ENCODE measurements at places on chromosomes 6 and 20.

DNA sequence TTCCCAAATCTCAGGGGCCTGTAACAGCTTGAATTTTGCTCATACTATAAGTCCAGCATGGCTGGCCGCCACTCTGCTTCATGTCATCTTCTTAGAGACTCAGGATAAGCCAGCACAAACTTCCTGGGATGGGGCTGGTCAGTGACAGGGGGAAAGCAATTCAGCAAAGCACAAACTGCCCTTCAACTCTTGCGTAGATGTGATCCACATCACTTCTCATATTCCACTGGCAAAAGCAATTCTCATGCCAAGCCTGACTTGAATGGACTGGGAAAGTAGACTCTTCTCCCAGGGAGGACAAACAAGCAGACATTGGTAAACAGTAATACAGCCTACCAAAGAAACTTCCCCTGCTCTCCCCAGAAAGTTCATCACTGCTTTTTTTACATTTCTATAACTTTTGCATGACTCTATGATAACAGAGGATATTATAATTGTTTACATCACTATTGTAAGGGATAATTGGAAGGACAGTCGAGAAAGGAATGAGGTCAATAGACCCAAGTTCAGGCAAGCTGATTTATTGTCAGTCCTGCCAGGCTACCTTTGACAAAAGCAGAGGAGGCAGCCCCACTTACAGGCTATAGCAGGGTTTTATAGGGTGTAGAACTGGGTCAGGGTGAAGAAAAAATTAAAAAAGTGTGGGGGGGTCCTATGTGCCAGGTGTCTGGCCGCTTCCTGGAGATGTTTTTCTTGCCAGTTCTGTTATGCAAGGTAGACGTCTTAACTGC, 37.4 kb downstream of the RBM24 start:
- no peak for DNase-seq

GRCh38 chr6:20058121-20058905, 154.0 kb downstream of the MBOAT1 start:
- no peak for DNase-seq

DNA sequence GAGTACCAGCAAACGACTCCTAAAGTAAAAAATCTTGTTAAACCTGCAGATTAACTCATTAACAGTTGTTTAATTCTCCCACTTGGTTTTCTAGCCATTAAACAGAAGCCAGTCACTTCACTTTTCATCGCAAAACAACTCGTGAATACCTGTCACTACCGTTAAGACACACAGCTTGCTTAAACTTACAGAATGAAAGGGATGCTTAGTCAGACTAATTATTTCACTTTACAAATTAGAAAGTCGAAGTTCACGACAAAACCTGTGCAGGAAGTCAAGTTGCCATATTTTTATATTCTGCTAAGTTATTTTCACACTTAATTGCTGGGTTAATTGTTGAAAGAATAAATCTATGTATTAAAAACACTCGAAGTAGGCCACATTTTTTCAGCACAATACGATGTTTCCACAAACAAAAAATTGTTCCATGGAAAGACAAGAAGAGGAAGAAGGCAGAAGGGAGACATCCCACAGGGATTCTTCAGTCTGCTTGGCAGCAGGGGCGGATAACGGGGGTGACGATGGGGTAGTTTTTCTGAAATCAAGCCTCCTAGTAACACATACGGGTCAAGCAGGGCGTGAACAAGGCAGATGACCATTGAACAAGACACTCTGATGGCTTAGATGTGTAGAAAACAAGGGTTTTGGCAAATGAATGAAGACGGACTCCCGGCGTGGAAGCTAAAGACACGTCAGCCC, 933 bp downstream of the SSR1 start:
- DNase-seq, result no peak

DNA sequence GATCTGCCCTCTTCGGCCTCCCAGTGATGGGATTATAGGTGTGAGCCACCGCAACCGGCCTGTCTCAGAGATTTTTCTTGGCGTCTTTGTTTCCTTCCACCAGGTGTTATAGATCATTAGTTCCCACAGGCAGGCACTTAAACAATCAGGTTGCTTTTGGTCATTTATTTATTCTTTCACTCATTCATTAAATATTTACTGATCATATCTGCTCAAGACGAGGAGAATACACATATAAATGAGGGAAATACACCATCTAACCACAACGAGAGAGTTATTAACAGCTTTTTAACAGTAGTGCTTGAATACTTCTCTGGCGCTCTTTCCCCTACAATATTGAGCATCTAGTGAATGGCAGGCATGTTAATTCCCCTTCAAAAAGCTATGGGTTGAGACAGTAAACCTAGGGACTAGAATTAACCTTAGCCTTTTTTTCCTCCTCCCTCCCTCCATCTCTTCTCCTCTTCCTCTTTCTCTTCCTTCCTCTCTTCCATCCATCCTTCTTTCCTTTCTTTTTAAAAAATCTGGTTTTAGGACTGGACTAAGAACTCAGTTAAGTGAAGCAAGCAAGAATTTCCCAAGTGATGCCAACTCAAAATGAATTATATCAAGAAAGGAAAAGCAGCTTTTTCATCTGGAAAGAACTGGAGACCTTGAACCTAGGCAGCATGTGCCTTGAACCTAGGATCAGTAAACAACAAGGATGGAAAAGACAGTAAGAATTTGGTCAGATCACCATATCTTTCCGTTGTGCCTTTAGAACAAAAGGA, 41.1 kb upstream of the RFPL4B start:
- no peak for DNase-seq

DNA sequence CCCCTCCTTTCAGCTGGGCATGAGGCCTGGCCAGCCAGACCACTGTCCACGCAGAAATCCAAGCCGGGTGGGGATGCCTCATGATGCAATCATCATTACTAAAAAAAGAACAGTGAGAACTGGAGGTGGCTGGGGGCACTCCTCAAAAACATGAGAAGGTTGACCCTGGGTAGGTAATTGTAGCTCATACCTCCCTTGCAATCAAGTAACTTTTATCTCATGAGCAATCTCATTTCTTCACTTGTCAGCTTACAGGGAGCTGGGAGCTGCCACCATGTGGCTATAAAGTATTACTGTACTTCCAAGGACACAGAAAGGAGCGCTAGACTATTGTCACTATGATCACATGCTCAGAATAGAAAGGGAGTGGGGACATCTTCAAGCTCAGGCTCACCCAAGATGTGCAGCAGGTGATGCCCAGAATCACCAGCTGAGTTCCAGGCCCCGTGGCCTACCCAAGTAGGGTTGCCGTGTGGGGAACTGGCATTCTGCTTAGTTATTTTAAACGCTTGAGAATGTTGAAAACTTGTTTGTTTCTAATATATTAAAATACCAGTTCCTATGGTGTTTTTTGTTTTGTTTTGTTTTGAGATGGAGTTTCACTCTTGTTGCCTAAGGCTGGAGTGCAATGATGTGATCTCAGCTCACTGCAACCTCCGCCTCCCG, 3.0 kb upstream of the CDH26 start:
- no peak for DNase-seq

GRCh38 chr6:137928286-137928685, 61.2 kb downstream of the TNFAIP3 start:
- DNase-seq, result peak; percentile 34

GRCh38 chr20:51525241-51526105, 17.0 kb downstream of the NFATC2 start:
- no peak for DNase-seq

- DNase-seq, result no peak
Measured at GRCh38 chr20:41613321-41613720, 4.9 kb downstream of the CHD6 start.

GRCh38 chr6:43124481-43124880, 46.6 kb upstream of the SRF start:
- no peak for DNase-seq

- no peak for DNase-seq
Measured at GRCh38 chr6:147141711-147142308, 62.4 kb upstream of the STXBP5 start.

- DNase-seq, result no peak
Measured at GRCh38 chr6:132973514-132973993, 159.2 kb downstream of the RPS12 start.

- DNase-seq, result no peak
Measured at GRCh38 chr6:160634706-160635105, 29.4 kb downstream of the LPA start.

- no peak for DNase-seq
Measured at GRCh38 chr20:22844959-22845358, 190.2 kb upstream of the SSTR4 start.

DNA sequence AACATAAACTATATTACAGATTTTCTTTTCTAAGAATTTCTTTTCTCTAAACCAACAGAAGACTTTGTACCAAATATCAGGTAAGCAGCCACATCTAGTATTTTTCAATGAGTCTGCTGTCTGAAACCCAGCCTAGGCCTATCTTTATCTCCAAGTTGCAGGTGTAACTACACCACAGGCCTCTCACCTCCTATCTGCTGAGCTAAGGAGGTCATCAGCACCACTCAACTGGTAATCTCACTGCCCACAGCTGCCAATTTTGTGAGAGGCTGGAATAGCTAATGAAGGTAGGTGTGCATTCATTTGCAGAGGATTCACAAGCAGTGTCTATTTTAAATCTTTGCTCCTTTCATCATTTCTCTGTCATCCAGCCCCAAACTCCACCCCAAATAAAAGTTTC, 584.8 kb downstream of the HDGFL1 start:
- no peak for DNase-seq

DNA sequence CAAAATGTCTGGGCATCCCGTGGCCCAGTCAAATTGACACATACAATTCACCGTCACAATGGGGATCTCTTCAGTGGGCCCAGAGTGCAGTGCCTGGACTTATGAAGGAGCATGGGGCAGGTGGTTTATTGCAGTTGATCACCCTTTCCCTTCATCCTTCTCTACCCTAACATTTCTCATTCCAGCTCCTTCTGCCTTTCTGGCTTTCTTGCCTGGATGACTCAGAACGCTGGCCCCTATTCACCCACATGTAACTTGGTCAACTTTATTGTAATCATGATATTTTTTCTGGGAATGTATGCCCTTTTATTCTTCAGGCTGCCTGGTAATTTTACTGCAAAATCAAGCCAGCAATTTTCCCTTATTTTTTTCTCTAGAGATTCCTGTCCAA, 179.9 kb upstream of the DTNBP1 start:
- DNase-seq, result no peak

DNA sequence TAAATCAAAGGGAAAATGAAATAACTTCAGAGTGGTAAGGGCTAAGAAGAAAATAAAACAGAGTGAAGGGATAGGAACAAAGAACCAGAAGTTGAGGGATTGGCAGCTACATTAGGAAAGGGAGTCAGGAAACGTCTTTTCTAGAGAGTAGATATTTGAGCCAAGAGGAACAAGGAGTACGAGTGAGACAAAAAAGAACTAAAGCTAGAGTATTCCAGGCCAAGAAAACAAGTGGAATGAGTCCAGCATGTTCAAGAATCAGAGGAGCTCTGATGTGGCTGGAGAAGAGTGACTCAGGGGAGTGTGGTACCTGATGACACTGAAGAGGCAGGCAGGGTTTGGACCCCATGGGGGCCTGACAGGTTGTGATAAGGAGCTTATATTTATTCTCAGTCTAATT, 66.3 kb downstream of the CEP162 start:
- no peak for DNase-seq

DNA sequence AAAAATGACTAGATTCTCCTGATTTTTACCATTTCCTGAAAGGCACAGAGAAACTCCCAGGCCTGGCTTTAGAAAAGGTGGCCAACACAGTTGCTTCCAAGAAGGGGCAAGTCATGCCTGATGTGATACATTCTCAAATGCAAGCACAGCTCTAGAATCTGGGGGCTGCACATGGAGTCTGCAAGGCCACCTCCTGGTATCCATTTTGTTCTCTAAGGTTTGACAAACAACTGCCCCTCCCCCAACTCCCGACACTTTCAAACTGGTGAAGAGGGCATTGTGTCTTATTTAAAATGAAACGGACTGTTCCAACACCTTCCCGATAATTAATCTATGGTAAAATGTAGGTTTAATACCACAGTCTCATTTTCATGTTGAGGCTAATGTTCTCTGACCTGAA, 220.2 kb upstream of the CEP162 start:
- no peak for DNase-seq

DNA sequence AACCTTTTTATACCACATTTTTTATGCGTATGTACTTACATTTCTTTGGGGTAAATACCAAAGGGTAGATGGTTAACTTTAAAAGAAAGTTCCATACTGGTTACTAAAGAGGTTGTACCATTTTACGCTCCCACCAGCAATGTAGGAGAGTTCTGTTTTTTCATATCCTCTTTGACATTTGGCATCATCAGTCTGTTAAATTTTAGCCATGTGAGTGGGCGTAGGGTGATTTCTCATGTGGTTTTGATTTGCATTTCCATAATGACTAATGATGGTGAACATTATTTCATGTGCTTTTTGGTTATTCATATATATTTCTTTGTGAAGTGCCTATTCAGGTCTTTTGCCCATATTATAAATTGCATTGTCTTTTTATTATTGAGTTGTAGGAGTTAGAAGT, 194.2 kb downstream of the PRL start:
- no peak for DNase-seq

DNA sequence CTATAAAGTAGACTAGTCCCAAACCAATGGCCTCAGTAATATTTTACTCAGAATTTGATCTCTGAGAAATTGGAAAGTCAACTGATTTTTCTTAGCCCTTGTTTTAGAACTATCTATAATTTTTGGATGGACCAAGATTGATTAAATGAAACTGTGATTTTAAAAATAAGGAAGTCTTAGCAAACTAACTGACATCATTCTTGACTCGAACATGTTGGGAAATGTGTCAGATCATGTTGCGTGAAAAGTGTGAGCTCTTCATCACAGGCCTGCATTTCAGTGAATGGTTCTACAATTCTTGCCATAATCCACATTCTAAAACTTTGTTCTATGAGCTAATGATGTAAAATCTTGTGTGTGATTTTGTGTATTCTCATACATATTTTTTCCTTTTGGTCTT, 11.0 kb downstream of the TNFAIP3 start:
- DNase-seq, result no peak

GRCh38 chr6:79410806-79411205, 126.4 kb downstream of the LCA5 start:
- DNase-seq, result no peak

DNA sequence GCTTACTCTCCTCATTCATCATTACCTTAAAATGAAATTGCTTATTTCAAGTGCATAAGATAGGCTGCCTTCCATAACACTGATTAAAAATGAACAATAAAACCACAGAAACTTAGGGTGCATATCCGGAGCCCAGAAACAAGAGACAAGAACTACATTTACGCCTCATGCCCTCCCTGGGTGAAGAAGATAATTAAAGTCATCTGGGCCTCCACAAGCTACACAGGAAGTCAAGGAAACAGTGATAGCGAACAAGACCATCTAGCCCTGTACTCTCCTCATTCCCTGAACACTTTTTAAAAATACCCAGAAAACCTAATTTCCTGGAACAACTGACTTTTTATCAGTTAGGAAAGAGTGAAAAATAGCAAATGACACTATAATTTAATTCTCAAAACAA, 6.3 kb downstream of the SOD2 start:
- DNase-seq, result no peak

Measured in stimulated activated naive CD4-positive, alpha-beta T cell (primary cell).